SK-N-SH (cell line): ENCODE measurements at places on chromosomes 5 and 9. TPM values are rescaled to one million over a fixed set of nuclear protein-coding genes. Genes with fewer than 3 reads are reported as not detected.

DNA sequence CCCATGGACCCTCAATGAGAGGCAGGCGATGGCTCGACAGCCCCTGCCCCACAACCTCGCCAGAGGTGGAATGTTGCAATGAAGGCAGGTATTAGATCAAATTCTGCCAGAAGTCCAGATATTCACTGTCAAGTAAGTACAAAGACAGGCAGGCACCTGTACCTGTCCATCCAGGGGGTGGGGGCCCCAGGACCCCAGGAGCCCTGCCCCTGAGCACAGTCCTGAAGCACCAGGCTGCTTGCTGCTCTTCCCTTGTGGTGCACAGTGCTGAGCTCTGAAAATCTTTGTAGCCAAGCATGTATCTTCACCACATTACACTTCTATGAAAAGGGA, 26.2 kb upstream of the HMCN2 start:
- no peak for DNase-seq
- peaks cover 26% of the 10 kb centered on the region; the same call in 1 of the 2 replicates for H3K4me1 ChIP-seq
- H3K27me3 ChIP-seq: no peaks in the 10 kb centered on the region
- no peak overlapping the region for H3K27ac ChIP-seq
- no peak overlapping the region for H3K4me3 ChIP-seq
- H3K36me3 ChIP-seq: peaks cover 6% of the 10 kb centered on the region; the same call in 1 of the 2 replicates

- H3K4me3 ChIP-seq: no peak overlapping the region
- no peaks in the 10 kb centered on the region for H3K27me3 ChIP-seq
- DNase-seq: no peak
- no peaks in the 10 kb centered on the region for H3K4me1 ChIP-seq
Observed at GRCh38 chr5:157865781-157866180, 6.8 kb upstream of the CLINT1 start.

GRCh38 chr9:15136646-15137045, 170.4 kb downstream of the TTC39B start:
- no peak overlapping the region for H3K27ac ChIP-seq
- no peak overlapping the region for H3K4me3 ChIP-seq
- no peaks in the 10 kb centered on the region for H3K36me3 ChIP-seq
- DNase-seq: no peak
- H3K4me1 ChIP-seq: peaks cover 3% of the 10 kb centered on the region; the same call in 1 of the 2 replicates

DNA sequence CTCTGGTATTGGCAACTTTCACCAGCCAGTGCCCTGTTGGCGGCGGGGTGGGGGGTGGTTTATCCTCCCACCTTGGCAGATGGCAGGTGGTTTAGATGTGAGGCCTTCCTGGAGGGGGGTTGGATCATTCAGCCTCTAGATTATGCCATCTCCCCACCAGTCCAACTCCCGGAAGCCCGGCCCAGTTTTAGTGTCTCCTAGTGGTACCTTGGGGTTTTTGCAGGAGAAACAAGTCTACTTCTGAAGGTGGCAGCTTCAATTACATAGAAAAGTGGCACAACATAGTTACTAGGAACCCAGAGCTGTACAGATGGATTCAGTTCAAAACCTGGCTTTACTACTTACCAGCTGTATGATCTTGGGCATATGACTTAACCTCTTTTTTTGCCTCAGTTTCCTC, 11.3 kb downstream of the PRLR start:
- DNase-seq: no peak
- H3K27ac ChIP-seq: no peak overlapping the region
- no peaks in the 10 kb centered on the region for H3K36me3 ChIP-seq
- no peak overlapping the region for H3K4me3 ChIP-seq

SH2D3C gene
- polyA plus RNA-seq: 0.15 and 0.52 TPM in 2 replicates

CER1 gene
- not detected in 2 replicates for polyA plus RNA-seq

GRCh38 chr9:130901498-130902203, 5.0 kb upstream of the QRFP start:
- H3K27ac ChIP-seq: no peak overlapping the region
- no peak overlapping the region for H3K4me3 ChIP-seq
- no peak for DNase-seq
- no peaks in the 10 kb centered on the region for H3K27me3 ChIP-seq
- no peaks in the 10 kb centered on the region for H3K36me3 ChIP-seq

DNA sequence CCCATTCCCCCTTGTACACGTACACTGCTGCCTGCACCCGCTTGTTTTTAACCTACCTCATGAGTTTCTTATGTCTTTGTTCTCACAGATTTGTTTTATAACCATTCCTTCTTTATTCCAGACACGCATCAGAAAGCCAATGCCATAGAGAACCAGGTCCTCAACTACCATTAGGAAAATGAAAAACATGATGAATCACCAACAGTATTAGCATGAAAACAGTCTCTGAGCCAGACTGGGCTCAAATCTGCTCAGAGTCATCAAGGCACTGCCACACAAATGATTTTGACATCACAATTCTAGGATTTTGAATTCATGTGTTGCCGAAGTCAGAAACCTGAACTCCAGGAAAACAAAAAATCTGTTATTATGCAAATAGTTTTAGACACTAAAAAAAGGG, 394.1 kb upstream of the GRIA1 start:
- H3K4me1 ChIP-seq: no peaks in the 10 kb centered on the region
- no peaks in the 10 kb centered on the region for H3K27me3 ChIP-seq
- H3K36me3 ChIP-seq: no peaks in the 10 kb centered on the region
- DNase-seq: no peak
- no peak overlapping the region for H3K4me3 ChIP-seq
- no peak overlapping the region for H3K27ac ChIP-seq

GRCh38 chr9:112601636-112602035, 115.0 kb downstream of the KIAA1958 start:
- H3K36me3 ChIP-seq: no peaks in the 10 kb centered on the region
- DNase-seq: no peak
- no peak overlapping the region for H3K4me3 ChIP-seq
- no peaks in the 10 kb centered on the region for H3K27me3 ChIP-seq

OTP gene
- polyA plus RNA-seq: not detected in 2 replicates

DNA sequence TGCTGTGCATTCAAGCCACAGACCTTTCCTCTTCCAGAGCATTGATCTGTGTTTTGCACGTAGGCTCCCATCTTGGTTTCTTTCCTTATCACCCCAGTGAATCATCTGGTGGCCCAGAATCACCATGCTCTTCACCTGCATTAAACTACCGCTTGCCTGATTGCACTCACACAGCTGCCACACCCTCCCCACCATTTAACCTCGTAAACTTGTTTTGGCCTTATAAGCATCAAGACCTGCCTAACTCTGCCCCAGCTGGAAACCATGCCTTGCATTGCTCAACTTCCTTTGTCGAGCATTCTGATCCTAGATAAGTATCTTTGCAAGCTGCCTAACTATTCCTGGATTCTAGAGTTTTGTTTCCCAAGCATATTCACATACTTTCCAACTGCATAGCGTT, 369.6 kb upstream of the SEMA6A start:
- no peaks in the 10 kb centered on the region for H3K36me3 ChIP-seq
- H3K27me3 ChIP-seq: no peaks in the 10 kb centered on the region
- H3K4me3 ChIP-seq: no peak overlapping the region
- no peak overlapping the region for H3K27ac ChIP-seq

- no peaks in the 10 kb centered on the region for H3K4me1 ChIP-seq
- H3K27me3 ChIP-seq: no peaks in the 10 kb centered on the region
Observed at GRCh38 chr5:54589786-54590185, 72.2 kb downstream of the SNX18 start.

DNA sequence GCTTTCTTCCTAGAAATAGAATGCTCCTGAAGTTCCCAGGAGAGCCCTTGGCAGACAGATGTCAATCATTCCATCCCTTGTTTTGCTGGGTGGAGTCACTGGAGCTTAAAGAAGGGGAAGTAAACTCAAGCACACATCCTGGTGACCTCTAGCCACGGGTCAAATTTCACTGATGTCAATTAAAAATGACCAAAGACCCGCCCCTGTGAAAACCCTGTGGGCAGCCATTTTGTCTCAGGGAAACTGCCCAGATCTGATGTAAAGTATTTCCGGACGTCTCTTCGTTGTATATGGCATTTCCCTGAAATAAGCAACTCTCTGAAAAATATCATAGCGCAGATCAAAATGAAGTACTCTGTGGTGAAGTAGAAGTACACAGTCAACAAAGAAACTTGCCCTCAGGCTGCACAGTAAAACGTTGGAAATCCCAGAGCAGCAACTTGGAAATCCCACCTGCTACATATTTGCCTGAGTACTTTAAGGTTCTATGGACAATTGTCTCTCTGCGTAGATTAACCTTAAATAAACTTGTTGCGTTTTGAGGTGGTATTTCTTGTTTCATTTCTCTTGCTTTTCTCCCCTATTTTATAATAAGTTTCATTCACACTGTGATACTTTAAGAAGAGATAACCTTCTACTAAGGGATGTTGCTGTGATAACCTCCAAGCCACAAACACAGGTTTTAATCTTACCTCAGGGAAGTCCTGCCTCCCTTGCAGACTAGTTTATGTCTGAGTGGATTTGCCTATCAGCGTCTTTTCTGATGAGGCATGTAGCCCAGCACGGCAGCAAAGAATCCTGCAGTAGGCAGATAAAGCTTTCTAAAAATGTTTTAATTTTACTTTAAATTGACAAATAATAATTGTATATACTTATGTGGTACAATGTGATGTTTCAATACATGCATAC, 60.9 kb upstream of the PIP5K1B start:
- H3K27me3 ChIP-seq: no peaks in the 10 kb centered on the region; the same call in 1 of the 2 replicates
- no peaks in the 10 kb centered on the region for H3K4me1 ChIP-seq
- H3K36me3 ChIP-seq: no peaks in the 10 kb centered on the region
- H3K27ac ChIP-seq: no peak overlapping the region

DNA sequence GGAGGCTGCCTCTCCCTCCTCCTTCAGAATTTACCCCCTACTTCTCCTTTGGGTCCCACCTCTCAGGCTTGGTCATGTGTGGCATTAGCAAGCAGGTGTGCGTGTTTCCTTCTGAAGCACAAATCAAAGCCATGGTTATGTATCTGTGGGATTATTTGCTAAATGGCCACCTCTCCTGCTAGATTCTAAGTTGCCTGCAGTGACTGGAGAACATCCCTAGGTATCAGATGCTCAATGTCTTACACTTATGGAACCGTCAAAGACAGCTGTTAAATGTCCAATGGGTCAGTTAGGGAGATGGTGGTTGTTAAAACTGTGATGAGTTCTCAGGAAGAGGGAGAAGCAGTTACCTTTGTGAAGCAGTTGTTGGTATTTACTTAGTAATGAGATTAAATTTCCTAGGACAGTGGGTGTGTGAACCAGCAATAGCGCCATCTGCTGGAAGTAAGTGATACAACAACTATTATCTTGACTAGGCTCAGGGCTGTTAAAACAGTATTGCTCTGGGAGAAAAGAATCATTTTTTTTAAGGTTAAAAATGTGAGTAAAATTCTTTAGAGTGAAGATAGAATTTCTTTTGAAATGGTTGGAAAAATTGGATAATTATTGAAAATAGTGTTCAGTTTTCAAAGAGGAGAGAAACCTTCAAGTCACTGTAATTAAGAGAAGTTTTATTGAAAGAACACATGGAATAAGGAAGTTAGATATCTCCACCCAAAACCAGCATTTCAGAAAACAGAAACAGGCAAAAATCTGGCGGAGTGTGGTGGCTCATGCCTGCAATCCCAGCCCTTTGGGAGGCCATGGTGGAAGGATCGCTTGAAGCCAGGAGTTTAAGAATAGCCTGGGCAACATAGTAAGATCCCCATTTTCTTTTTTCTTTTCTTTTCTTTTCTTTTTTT, 71.3 kb downstream of the TMC1 start:
- peaks cover 8% of the 10 kb centered on the region; the same call in 1 of the 2 replicates for H3K27me3 ChIP-seq
- H3K4me3 ChIP-seq: no peak overlapping the region
- no peak overlapping the region for H3K27ac ChIP-seq
- DNase-seq: peak; percentile 50

- no peaks in the 10 kb centered on the region for H3K27me3 ChIP-seq
- H3K4me3 ChIP-seq: peak overlapping the region; percentile 91
- peak; percentile 74 for DNase-seq
- H3K4me1 ChIP-seq: peaks cover 22% of the 10 kb centered on the region
Observed at GRCh38 chr9:95508968-95509850, 7.6 kb downstream of the PTCH1 start.

DNA sequence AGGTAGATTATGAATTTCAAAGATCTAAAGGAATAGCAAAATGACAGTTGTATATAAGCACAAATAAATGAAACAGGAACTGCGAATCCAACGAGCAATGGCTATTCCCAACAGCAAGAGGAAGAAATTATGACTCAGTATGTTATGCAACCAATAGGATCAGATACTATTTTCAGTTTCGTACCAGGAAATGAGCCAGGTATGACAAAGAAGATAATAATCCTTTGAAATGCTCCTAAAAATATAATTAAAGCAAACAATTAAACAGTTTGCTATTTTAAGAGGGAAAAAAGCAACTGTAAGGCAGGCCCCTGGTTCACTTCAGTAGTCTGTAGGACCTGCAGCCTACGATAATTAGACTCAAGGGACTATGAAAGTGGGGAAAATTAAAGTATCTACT, 58.9 kb downstream of the AUH start:
- no peaks in the 10 kb centered on the region for H3K4me1 ChIP-seq
- no peak for DNase-seq
- H3K27ac ChIP-seq: peak overlapping the region; percentile 69
- H3K36me3 ChIP-seq: peaks cover 4% of the 10 kb centered on the region
- no peak overlapping the region for H3K4me3 ChIP-seq

GRCh38 chr9:78644359-78644758, 347.4 kb downstream of the PSAT1 start:
- no peaks in the 10 kb centered on the region for H3K36me3 ChIP-seq
- H3K4me3 ChIP-seq: no peak overlapping the region
- no peak for DNase-seq
